Mesendoderm (in vitro differentiated cells): ENCODE measurements at places on chromosomes 5 and 9.

- H3K27ac ChIP-seq: no peak overlapping the region
- no peaks in the 10 kb centered on the region for H3K36me3 ChIP-seq
- peaks cover 2% of the 10 kb centered on the region for H3K4me1 ChIP-seq
- H3K4me3 ChIP-seq: no peak overlapping the region
- no peaks in the 10 kb centered on the region for H3K27me3 ChIP-seq
Observed at GRCh38 chr5:140243706-140244250, 59.1 kb downstream of the PFDN1 start.

GRCh38 chr5:174816858-174817257, 92.5 kb downstream of the MSX2 start:
- no peak overlapping the region for H3K27ac ChIP-seq
- no peaks in the 10 kb centered on the region for H3K4me1 ChIP-seq
- no peaks in the 10 kb centered on the region for H3K36me3 ChIP-seq

GRCh38 chr9:94145640-94146039, 61.4 kb downstream of the PTPDC1 start:
- H3K27me3 ChIP-seq: no peaks in the 10 kb centered on the region
- H3K4me1 ChIP-seq: peaks cover 26% of the 10 kb centered on the region
- no peak overlapping the region for H3K27ac ChIP-seq
- no peak overlapping the region for H3K4me3 ChIP-seq

- no peaks in the 10 kb centered on the region for H3K4me1 ChIP-seq
- no peak overlapping the region for H3K4me3 ChIP-seq
- peak; percentile 44 for DNase-seq
- no peaks in the 10 kb centered on the region for H3K36me3 ChIP-seq
- no peak overlapping the region for H3K27ac ChIP-seq
Observed at GRCh38 chr9:127746959-127747569, 12.0 kb upstream of the TOR2A start.

DNA sequence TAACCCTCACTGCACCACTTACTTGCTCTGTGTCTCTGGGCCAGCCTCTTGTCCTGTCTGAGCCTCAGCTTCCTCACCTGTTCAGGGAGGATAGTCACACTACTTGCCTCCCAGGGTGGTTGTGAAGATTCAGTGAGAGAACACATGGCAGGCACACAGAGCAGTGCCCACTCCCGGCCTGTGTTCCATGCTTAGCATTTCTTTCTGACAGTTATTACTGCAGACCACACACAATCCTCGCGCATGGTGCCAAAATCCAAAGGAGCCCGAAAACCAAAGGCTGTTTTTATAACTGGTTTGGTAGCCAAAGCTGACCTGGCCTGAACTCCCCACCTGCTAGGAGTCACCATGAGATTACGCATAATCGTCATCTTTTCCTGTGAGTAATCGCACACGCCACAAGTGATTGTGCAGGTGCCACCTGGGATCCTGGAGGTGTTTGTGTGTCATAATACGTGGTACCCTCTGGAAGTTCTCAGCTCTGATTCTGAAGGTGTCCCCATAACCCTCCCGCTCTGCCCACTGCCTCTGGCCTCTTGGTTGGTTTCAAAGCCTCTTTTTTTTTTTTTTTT, 84.6 kb upstream of the FBXW11 start:
- no peaks in the 10 kb centered on the region for H3K36me3 ChIP-seq
- no peak overlapping the region for H3K4me3 ChIP-seq
- H3K27ac ChIP-seq: no peak overlapping the region
- no peaks in the 10 kb centered on the region for H3K27me3 ChIP-seq
- DNase-seq: no peak
- no peaks in the 10 kb centered on the region for H3K4me1 ChIP-seq

- H3K36me3 ChIP-seq: no peaks in the 10 kb centered on the region
- H3K4me3 ChIP-seq: no peak overlapping the region
- no peak for DNase-seq
Observed at GRCh38 chr9:36898431-36899020, 135.5 kb downstream of the PAX5 start.
